ENCODE measurements at places on chromosomes 2 and 18.

DNA sequence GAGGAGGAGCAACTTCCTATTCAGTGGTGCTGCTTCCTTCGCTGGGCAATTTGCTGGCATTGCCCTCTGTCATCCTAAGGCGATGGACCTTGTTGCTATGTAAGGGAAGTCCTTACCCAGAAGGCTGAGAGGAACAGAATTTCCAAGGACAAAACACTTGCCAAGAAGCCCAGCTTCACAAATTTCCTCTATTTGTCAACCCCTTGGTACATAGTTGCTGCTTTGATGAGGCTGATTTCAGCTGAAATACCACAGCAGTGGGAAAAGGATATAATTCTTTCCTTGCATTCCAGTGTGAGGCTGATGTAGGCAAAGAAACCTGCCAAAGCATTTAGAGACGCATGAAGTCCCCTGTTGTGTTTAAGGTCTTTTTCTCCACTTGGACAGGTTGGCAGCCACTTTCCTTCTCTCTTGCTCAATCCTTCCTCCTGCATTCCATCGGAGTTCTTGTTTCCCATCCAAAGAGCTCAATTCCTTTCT, 16.4 kb upstream of the ST3GAL5 start:
- DNase-seq, result no peak

DNA sequence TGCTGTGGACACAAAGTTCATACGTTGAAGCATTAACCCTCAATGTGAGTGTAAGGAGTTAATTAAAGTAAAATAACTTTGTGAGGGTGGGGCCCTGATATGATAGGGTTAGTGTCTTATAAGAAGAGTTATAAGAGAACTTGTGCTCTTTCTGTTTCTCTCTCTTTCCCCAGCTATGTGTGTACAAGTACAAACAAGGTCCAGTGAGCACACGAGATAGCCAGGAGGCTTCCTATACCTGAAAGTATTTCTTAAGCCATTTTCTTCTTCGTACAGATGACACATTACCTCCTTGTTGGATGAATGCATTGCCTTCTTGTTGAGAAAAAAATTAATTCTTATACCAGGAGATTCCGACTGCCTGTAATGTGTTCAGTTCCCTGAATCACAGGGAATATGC, 301.2 kb downstream of the PARD3B start:
- no peak for DNase-seq

GRCh38 chr2:119710281-119710680, 31.3 kb downstream of the TMEM177 start:
- DNase-seq, result no peak

- no peak for DNase-seq
Measured at GRCh38 chr18:78813936-78814710, 165.5 kb upstream of the SALL3 start.

- no peak for DNase-seq
Measured at GRCh38 chr2:221216636-221217035, 355.5 kb downstream of the EPHA4 start.

GRCh38 chr2:16441431-16441830, 224.2 kb downstream of the CYRIA start:
- DNase-seq, result no peak

DNA sequence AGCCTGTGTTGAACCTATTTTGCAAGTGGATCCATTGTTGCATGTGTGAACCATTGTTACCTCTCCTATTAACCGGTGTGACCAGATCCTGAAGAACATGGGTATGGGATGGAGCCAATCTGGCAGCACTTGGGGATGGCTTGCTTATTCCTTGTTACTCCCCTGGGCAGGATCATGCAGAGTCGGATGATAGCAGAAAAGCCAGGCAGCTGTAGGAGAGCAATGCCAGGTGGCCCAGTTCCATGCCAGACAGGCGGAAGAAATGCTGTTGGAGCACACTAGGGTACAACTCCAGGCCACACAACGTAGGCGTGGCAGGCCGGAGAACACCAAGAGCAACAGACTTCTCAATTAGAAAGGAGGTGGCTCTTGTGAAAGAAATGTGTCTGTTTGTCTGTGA, 16.3 kb upstream of the MYO1B start:
- DNase-seq, result no peak

DNA sequence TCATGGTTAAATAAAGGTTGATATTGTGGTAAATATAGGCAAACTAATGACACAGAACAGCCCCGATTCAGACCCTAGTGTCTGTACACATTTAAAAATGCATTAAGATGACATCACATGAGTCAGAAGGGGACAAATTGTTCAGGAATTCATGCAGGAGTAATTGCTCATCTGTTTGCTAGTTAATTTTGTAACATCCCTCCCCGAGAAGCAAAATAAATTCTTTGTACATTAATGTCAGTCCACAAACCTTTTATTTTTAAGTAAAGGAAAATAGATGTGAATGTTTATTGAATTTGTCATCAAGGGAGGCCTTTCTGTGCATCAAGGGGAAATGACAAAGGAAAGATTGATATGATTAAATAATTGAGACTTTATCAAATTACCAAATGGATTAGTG, 69.9 kb downstream of the SH3BP4 start:
- no peak for DNase-seq

DNA sequence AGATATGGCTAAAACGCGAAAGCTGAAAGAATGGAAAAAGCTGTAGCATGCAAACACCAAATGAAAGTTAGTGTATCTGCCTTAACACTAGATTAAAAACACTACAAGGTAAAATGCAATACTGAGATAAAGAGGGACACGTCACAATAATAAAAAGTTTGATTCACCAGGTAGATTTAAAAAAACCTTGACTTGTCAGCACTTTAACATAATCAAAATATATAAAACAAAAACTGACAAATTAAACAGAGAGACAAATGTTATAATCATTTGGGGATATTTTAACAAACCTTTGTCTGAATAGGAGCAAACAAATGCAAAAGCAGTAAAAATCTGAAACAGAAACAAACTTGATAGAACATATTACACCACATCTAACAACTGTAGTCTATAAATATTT, 18.3 kb downstream of the TLK1 start:
- no peak for DNase-seq

DNA sequence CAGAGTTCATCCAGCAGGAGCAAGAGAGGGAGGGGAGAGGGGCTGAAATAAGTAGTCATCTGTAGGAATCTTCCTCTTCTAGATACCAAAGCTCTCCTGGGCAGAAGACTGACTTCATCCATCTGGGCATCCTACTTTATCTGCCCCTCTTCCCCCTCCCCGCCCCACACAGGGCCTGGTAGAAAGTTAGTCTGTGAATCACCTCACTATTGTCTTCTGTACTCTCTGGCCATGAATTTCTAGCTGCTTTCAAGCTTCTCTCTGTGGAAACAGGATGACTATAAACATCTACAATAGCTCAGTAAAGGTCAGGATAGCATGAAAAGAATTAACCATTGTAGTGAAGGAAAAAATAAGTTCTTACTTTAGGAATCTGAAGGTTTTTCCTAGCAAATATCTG, 47.7 kb upstream of the RNU4ATAC start:
- no peak for DNase-seq

DNA sequence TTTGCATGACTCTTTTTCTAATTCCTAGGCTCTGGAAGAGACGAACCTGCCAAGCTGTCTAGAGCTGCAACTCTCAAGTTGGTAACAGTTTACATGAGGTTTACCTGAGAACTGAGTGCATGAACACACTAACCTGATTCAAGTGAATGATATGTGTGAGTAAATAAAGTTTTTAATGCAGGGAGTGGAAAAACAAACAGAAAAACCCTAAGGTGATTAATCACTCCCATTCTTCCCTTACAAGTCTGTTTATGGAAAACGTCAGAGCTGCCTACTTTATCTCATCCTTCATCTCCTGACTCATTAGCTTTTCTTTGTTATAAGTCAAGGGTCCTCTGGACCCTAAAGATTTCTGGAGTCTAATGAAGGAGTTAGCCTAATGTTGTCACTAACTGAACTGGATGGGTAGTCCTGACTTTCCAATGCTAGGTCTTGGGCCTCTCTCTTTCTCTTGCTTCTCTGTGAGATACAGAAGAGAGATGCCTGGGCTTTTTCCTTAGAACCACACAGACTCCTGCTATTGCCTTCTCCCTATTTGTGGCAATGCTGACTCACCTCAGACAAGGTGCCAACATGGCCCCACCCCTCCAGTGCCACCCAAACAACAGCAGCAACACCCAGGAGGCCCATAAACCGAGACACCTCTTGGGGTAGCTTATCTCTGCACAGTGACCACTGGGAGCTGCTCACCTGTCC, 952.4 kb downstream of the EPHA4 start:
- DNase-seq, result no peak

DNA sequence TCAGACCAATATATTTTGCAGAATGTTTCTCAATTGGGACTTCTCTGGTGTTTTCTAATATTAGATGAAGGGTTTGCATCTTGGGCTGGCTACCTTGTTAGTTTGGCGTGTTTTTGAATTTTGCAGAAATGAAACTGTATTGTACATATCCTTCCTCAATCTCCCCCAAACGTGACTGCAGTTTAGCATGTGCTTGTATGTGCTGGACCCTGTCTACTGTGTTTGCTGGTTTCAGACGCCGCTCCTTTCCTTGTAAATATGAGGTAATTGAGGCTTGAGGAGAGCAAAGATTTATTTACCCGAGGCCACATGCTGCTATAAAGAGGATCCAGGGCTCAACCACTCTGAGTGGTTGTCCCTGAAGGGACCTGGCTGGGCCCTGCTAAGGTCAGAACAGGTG, 57.2 kb downstream of the NGEF start:
- DNase-seq, result no peak

DNA sequence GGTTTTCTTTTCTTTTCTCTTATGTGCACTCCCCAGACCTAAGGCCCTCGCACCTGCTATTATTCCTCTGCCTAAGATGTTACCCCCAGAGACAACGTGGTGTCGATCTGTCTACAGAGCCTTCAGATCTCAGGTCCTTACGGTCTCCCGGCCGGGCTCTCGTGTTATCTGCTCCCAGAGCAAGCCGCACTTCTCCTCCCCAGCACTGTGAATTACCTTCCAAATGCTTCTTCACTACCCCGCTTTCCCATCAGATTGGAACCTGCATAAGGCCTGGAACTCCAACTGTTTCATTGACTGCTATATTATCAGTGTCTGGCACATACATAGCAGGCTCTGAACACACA, 71.2 kb upstream of the ODC1 start:
- DNase-seq, result no peak

GRCh38 chr2:240981871-240982800, 16.3 kb upstream of the SNED1 start:
- DNase-seq, result no peak

- no peak for DNase-seq
Measured at GRCh38 chr2:236619910-236620612, 50.4 kb downstream of the ACKR3 start.

DNA sequence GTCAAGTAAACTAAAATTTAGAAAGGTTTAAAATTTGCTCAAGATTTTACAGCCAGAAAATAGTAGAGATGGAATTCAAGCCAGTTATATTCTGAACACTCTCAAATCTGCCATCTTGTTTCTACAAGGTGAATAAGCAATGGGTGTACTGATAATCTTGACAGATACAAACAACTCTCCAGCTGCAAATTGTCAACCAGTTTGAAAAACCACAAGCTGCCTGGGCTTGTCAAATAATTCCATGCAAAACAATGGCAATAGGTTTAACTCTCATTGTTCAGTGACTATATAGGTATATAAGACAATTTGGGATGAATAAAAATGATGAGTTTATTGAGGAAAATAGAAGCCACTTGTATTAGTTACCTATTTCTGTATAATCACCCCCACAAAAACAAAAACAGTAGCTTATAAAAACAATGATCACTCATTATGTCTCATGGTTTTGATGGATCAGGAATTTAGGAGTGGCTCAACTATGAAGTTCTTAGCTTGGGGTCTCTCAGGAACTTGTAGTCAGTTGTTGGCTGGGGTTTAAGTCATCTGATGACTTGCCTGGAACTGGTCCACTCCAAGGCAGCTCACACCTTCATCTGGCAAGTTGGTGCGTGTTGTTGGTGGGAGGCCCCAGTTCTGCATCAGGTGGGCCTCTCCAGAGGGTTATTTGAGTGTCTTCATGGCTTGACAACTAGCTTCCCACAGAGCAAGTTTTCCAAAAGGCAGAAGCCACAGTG, 12.6 kb upstream of the EVA1A start:
- no peak for DNase-seq

DNA sequence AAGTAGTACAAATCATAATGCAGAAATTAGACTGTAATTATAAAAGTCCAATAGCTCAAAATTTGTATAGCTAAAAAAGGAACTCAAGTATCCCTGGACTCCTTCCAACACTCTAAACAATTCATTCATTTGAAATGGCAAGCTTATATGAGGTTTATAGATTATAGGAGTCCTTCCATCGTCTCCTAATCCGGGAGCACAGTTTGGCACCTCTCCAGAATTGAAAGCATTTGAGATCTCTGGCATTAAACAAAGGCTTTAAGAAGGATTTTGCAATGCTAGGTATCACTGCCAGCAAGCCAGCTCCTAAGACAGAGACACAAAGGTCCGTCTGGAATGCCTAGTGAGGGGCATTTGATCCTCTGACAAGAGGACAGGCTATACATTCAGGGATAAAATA, 90.9 kb downstream of the ACVR1 start:
- DNase-seq, result no peak

DNA sequence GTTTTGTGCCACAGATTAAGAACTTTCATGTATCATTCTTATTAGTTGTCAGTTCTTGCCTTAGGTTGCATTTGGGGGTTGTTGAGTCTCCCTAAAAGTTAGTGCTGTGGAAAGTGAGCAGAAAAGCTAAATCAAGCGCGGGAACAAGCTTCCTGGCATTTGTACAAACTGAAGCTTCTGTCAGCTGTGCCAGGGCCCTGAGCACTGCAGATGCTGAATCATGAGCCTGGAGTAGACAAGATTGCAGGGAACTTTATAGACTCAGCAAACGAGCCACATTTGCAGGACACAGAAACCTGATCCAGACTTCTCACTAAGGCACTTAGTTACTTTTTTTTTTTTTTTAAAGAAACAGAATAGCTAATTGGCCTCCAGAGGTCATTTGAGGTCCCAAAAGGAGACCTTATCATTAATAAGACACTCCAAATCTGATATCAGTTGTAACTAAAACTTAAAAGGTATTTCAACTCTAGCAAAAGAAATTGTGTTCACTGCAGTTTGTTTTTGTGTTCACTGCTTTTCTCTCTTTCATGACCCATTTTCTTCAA, 88.7 kb downstream of the ADAM23 start:
- DNase-seq, result no peak

DNA sequence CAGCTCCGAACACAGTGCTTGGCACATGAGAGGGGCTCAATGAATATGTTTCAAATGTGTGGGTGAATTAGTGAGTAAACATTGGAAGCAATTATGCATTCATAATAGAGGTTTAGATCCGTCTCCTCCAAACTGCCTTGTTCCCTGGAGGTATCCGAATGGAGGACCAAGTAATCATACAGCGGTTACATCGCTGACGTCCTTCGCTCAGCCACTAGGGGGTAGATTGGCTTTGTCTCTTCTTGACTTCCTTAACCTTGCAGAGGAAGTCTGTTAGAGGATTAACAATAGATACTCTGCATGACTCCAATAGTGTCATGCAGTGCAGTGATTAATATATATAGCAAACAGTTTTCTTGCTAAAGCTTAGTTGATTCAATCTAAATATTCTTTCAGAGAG, 517.0 kb downstream of the PTPRM start:
- no peak for DNase-seq

DNA sequence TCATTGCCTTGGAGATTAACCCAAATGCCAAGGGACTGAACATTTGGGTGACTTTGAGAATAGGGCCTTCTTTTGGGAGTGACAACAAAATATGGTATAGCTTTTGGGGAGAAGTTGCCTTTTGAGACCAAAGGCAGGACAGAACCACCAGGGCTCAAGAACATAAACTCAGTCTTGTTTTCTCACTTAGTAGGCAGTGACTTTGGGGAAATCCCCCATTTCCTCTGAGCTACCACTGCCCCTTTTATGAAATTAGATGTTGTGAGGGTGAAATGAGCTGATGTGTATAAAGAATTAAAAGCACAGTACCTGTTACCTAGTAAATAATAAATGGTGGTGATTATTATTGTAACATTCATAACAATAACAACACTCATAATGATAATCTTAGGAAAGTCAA, 36.5 kb downstream of the GPD2 start:
- DNase-seq, result no peak
